ENCODE measurements at places on chromosomes 4 and X. TPM values are rescaled to one million over a fixed set of nuclear protein-coding genes. Genes with fewer than 3 reads are reported as not detected.

DNA sequence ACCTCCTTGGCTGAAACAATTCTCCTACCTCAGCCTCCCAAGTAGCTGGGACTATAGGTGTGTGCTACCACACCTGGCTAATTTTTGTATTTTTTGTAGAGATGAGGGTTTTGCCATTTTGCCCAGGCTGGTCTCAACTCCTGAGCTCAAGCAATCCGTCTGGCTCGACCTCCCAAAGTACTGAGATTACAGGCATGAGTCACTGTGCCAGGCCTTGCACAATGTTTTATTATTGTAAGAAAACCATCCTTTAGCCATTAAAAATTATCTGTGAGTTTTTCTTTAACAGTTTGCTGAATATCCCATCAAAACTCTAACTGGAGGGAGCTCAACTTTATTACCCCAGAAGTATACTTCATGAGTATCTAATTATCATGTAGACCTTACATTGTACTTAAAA, 900.3 kb downstream of the PCDH7 start:
- DNase-seq, result no peak

DNA sequence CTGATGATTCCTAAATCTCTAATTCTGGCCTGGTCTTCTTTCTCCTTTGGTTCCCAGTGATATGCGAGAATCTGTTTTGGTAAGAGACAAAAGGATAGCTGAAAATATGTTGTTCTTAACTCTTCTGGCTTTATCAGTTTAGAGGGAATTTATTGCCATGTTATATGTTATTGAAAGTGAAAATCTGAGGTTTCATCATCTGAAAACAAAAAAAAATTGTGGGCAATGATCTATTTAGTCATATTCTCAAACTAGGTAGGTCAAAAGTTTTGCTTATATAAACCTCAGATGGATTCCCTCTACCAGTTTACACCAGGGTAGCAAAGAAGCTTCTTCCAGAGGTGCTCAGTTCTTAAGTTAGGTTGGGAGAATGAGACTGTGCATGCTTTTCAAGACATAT, 103.6 kb downstream of the ITM2A start:
- DNase-seq, result no peak

- no peak for DNase-seq
Observed at GRCh38 chr4:119861731-119862130, 204.9 kb downstream of the MAD2L1 start.

DNA sequence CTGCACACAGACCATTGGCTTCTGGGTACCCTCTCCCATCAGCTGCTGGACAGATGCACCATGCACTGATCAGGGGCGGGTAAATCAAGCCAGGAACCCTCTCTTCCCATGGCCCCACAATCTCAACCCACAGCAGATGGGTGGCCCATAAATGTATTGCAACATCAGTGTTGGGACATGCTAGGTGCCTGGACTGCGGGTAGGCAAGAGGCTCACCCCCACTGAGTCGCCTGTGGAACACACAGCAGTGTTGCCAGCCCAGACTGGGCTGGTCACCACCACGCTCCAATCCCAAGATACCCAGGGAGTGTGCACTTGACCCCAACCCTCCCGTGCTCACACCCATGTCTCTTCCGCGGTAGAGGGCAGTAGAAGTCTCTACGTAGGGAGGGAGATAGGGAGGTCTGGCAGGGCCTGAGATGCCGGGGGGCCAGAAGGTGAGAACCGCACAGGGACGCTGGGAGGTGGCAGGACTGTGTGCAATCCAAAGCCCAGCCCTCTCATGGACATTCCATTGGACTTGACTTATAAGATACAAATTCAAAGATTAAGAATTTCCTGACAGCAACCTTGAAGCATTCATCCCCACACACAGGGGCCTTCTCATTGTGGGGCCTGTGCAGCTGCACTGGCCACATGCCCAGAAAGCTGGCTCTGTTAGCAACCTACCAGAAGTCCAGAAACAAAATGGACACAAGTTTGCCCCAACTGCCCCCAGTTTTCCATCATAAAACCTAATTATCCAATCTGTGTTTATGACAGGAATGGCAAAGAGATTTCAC, 183.7 kb downstream of the NSUN7 start:
- DNase-seq, result peak; percentile 54

GRCh38 chrX:69298466-69299140, 133.3 kb upstream of the PJA1 start:
- DNase-seq, result no peak

Gene LUZP4
- not detected for total RNA-seq

Gene CFAP47
- total RNA-seq, result 2.2 TPM
